ENCODE measurements at places on chromosomes 6 and 20.

GRCh38 chr20:31901615-31902014, 31.2 kb downstream of the TTLL9 start:
- DNase-seq: no peak

DNA sequence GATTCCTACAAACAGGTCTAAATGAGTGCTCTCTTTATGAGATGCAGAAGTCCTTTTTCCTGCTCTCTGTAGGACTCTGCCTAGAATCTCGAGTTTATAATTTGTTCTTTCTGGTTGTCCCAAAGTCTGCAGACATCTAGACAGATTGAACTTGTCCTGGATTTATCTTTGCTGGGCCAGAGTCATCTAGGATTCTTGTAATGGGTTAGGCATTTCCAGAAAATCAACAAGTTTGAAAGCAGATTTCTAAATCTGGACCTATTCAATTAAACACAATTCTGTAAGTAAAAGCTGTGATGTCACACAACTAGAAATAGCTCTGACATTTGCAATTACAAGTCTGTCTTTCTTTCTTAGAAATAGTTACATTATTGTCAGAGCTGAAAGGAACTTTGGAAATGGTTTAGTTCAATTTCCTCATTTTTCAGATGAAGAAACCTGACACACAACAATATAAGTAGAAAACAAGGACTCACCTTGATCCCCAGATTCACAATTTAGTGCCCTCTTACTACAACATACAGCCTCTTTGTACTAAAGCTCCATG, 4.2 kb upstream of the RSPO3 start:
- no peak for DNase-seq

GRCh38 chr6:119848696-119849095, 499.1 kb upstream of the MAN1A1 start:
- DNase-seq: no peak

DNA sequence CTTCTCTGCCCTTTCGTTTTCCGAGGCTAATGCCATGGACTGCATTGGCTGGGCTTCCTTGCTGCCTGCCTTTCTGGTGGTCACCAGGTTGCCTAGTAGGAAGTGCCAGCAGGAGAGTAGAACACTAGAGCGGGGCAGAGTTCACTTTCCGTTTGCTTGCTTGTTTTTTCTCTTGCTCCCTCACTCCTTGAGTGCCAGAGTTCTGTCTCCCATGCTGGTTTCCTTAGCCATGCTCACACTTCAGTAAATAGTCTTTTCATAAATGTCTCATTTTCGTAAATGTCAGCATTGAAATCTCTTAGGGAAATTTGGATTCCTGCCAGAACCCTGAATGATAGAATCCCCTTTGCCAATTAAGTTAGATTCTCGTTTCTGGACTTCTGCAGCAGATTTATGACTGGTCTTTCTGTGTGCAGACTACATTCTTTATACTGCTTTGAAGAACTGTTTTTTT, 63.9 kb downstream of the FAM83B start:
- DNase-seq: no peak

DNA sequence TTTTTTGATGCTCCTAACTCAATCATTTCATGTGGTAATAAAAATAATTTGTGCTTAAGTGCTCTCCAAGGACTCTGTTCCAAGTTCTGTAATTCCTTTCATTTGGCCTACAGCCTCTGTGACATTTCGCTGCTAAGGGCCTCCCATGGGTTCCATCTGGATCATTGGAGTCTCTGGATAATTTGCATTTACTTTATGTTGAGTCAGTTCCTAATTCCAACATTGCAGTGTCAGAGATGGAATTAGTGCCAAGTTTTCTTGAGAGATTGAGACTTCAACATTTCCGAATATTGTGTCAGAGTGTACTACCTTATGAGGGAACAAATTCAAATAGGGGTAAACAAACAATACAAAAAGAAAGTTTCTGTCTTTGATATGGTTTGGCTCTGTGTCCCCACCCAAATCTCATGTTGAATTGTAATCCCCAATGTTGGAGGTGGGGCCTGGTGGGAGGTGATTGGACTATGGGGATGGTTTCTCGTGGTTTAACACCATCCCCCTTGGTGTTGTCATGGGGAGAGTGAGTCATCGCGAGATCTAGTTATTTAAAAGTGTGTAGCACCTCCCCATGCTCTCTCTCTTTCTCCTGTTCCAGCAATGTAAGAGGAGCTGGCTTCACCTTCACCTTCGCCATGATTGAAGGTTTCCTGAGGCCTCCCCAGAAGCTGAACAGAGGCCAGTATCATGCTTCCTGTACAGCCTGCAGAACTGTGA, 244.1 kb upstream of the TBX18 start:
- DNase-seq: no peak

DNA sequence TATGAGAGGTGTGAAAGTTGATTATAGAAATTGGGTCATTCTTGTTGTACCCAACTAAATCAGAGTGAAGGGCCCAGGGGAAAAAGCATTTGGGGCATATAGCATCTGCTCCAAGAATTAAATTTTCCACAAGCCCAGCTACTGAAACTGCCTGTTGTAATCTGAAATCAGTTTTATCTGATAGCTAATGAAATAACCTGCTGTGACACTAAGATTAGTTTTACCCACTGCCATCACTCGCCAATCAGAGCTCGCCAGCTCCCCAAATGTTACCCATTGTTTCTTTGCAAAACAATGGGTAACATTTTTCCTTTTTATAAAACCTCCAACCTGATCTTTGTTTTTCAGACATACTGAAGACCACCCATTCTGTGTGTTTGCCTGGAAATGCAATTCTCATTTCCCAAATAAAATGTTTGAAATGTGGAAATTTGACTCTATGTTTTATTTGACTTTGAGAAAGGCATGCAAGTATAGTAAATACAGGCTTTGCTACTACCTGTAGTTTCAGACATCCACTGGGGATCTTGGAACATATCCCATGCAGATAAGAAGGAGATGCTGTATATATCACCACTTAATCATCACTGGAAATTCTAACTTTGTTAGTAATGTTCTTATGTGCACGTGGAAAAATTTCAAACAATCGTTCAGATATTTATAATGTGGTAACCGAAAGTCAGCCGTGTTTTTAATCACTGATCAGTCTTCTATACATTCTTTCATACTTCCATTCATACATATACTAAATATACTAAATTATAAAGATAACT, 6.3 kb upstream of the AHI1 start:
- DNase-seq: no peak

GRCh38 chr6:46218457-46218856, 47.7 kb upstream of the ENPP5 start:
- DNase-seq: no peak

- no peak for DNase-seq
These were observed 38.9 kb upstream of the KCNB1 start for GRCh38 chr20:49521356-49521755.

- DNase-seq: no peak
These were observed 273.2 kb downstream of the HIVEP2 start for GRCh38 chr6:142671791-142672190.

- no peak for DNase-seq
These were observed 140.6 kb upstream of the SCGN start for GRCh38 chr6:25511376-25511775.

- DNase-seq: no peak
These were observed 315.9 kb upstream of the KCNQ5 start for GRCh38 chr6:72305971-72306370.

DNA sequence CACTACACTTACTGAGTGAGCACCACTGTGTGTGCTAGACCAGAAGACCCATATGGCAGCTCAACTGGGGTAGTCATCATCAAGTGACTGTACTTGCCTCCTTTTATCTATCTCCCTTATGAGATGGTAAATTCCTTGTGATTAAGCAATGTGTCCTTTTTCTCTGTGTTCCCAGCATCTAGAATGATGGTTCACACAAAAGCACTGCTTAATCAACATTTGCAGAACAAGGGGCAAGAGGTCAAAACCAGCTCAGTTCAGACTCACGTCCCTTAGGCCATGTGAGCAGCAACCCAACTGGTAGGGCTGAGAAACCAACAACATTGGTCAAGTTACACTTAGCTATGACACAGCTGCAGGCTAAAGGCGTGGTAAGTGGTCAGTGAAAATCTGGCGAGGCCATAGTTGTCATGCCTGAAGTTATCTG, 10.0 kb downstream of the TRAM2 start:
- DNase-seq: no peak

Measured in CD8-positive, alpha-beta T cell (primary cell).